ENCODE measurements at places on chromosomes 5 and 9.

GRCh38 chr5:132658381-132659302, 669 bp downstream of the IL13 start:
- DNase-seq = no peak

DNA sequence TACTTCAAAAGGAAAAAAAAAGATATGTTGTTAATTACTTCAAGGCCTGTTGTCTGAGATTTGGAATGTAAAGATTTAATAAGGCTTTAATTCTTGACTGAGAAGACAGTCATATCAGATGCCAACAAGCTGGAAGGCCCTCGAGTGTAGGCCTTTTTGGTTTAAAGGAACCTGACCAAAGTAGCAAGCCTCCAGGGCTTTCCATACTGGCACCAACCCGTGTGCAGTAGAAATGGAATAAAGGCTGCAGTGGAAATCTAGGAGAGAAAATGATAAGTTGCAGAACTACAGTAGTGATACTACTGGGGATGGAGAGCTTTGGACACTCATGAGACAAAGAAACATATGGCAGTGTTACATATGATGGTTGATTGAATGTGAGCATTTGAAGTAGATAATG, 358.0 kb downstream of the TAF11L14 start:
- DNase-seq = no peak

DNA sequence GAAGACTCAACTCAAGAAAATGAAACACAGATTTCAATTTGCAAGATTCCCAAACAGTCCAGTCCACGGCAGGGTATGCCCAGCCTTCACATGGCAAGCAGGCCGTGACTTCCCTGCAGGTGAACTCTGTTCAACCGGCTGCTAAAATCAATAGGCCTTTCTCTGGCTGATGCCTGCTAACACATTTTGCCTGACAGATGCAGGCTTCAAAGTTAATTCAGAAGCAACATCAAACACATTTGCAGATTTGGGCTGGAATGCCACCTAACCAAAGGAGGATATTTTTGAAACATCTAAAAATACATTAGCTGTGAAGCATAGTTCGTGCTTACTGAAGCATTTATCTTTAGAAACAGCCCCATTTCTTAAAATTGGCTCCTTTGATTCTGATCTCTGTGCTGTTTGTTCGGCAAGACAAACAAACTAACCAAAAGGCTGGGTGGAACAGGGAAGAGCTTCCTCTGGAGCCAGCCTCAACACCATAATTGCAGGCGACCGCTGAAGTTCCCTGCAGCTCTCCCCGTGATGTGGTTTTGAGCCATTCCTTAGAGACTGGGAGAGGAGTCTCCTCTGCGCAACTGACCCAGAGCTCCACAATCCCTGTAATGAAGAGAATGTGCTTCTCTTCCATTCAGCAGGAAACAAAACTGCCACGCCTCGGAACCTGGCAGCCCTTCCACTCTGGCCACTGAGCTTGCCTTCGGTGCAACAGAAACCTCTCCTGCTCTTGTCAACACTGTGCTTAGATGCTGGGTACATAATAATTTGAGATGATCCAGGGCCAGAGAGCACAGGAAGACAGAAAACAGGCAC, 126.5 kb downstream of the MYO10 start:
- no peak for DNase-seq

GRCh38 chr9:129027224-129027684, 877 bp downstream of the SH3GLB2 start:
- DNase-seq = no peak

- DNase-seq = no peak
Measured at GRCh38 chr5:147359101-147359500, 124.3 kb downstream of the STK32A start.

DNA sequence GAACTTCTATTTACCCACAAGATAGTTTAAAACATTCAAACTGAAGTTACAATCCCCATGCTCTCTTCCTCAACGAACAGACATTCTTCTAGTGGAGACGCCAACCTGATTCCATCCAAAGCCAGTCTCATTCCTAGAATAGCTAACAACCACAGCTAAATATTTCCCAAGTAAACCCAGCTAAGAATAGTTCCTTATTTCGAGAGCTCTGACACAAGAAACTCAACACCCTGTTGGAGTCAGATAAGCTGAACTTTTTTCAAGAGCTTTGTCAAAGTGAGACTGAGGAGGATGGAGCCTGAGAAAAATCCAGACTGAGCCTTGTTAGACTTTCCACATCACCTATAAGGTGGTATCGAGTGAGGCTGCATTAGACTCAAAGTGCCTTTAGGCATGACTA, 56.7 kb upstream of the RPS23 start:
- DNase-seq = no peak

- DNase-seq = no peak
Measured at GRCh38 chr5:73369278-73369677, 79.3 kb downstream of the FOXD1 start.

DNA sequence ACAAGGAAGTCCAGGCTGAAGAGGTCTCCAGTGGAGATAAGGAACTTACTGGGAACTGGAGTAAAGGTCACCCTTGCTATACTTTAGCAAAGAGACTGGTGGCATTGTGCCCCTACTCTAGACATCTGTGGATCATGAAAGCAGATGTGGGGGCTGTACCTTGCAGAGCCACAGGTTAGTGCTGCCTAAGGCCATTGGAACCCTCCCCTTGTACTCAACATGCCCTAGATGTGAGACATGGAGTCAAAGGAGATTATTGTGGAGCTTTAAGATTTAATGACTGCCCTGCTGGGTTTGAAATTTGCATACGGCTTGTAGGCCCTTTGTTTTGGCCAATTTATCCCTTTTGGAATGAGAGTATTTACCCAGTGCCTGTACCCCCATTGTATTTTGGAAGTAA, 397.3 kb upstream of the GRIN3A start:
- DNase-seq = no peak

DNA sequence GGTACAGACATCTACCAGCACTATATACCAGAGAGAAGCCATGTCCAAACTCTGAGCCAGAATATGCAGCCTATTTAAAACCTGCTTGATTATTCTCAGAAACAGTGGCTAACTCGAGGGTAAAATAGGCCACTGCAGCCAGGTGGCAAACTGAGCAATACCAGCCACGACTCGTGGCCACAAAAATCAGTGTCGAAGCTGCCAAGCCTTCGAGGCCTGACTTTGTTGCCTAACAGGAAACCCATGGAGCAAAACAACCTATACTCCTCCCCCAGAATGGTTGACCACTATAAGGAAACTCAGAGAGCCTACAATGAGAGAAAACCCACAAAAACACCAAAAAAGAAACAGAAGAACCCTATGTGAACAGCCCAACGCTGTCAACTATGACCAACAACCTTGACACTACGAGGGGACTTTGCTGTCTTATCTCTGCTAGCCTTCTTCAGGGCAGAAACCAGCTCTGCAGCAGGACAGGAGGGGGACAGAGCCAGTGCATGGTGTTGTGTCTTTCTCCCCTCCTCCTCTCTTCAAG, 133.8 kb downstream of the TMEM174 start:
- DNase-seq = no peak

- no peak for DNase-seq
Measured at GRCh38 chr5:43140286-43140685, 19.6 kb downstream of the ZNF131 start.

DNA sequence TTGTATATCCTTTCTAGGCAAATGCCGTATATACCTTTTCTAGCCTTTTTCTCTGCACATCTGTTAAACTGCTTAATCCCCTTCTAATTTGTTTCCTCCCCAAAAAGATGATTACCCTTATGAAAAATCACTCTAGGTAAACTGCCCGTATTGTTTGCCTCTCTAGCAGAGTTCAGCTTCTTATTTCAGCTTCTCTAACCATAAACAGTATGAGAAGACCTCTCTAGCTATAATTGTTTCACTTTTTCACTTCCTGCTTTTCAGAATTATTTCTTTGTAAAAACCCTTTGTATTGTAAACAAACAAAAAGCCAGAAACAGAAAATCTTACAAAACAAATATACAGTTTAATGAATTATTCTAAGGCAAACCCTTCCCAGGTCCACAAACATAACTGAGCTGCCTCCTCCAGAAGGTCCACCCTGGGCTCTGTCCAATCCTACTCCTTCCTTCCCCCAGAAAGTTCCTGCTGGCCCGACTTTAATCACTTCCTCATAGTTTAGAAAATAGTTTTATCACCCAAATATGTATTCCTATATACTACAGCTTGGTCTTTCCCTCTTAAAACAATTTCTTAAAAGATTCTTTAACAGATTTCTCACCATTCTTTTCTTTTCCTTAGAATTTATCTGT, 158.1 kb downstream of the FGF1 start:
- DNase-seq = no peak

DNA sequence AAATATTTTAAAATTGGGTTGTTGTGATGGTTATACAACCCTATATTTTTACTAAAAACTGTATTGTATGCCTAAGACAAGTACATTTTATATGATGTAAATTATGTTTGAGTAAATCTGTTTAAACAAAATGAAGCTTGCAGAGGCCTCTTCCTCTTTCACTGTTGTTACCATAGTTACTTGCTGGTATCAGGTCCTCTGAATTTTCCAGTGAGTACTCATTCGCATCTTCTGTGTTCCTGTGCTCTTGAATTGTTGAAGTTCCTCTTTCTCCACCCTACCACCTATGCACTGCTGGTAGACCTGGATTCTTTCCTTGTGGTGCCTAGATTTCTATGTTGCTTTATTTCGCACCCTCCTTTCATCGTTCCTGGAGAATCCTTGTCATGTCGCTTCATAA, 938.5 kb upstream of the ACO1 start:
- no peak for DNase-seq

DNA sequence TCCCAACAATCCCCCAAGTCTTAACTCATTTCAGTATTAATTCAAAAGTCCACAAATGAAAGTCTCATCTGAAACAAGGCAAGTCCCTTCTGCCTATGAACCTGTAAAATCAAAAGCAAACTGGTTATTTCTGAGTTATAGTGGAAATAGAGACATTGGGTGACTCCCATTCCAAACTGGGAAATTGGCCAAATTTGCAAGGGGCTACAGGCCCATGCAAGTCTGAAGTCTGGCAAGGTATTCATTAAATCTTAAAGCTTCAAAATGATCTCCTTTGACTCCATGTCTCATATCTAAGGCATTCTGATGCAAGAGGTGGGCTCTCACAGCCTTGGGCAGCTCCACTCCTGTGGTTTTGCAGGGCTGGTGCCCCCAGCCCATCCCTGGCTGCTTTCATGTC, 167.9 kb downstream of the HTR1A start:
- DNase-seq = no peak

GRCh38 chr5:113435575-113435974, 786 bp upstream of the TSSK1B start:
- no peak for DNase-seq

GRCh38 chr5:123441408-123441807, 18.2 kb upstream of the CEP120 start:
- DNase-seq = peak; percentile 13

- DNase-seq = no peak
Measured at GRCh38 chr9:133775951-133776905, 38.1 kb upstream of the SARDH start.

DNA sequence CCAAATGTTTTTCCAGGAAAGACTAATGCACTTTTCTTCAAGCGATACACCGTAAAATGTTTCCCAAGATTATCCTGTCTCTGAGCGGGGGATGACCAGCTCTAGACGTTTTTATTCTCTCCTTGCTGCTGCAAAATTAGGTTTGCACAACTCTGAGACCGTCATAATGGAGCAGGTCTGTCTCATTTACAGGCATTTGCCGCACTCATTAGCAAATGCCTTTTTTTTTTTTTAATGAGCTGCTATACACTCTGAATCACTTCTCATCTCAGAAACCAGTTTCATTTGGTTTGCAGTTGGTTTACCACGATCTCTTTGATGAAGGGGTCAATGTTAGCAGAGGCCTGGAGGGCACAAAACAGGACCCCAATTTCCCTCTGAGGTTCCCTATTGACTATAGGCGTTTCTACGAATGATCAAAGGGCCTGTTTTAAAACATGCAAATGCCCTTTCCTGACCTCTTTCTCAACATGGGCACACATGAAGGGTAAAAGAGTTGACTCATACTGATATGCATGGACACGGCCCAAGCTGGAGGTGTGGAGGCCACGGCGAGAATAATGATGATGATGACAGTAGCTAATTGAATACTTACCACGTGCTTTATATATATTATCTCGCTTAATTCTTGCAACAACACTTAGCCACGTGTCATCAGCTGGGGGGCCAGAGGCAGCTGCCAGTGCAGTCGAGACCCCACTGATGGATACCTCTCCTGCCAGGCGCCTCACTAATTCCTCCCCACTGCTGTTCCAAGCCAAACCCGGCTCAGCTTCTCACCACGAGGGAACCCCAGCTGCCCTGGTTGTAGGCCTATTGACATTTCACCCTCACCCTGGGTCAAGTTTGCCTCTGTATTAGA, 89.9 kb upstream of the PTCH1 start:
- DNase-seq = no peak

GRCh38 chr5:33579789-33580188, 139.0 kb downstream of the TARS1 start:
- DNase-seq = no peak

DNA sequence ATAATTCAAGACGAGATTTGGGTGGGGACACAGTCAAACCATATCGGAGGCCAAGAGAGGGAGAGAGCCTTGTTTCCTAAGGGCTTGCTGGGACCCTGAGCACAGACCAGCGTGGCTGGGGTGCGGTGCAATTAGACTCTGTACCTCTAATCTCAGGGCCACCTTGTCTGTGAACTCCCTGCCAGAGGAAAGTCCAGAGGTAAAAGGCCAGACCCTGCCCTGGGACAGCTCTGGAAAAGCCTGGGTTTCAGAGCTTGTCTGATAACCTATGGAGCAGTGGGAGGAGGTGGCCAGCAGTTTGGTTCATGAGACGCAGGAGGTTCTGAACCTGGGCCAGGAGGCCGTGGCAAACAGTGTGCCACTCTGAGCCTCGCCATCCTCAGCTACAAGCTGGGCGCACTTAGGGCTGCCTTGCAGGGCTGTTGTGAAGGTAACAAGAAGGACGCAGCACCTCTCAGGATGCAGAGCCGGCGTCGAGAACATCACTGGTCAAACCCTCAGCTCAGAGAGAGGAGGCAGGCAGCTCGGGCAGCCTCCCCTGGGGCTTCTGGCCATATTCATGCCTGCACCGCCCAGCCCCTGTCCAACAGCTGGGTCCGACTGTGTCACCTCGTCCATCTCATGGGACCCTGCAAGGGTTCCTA, 4.8 kb upstream of the DOLPP1 start:
- DNase-seq = no peak

DNA sequence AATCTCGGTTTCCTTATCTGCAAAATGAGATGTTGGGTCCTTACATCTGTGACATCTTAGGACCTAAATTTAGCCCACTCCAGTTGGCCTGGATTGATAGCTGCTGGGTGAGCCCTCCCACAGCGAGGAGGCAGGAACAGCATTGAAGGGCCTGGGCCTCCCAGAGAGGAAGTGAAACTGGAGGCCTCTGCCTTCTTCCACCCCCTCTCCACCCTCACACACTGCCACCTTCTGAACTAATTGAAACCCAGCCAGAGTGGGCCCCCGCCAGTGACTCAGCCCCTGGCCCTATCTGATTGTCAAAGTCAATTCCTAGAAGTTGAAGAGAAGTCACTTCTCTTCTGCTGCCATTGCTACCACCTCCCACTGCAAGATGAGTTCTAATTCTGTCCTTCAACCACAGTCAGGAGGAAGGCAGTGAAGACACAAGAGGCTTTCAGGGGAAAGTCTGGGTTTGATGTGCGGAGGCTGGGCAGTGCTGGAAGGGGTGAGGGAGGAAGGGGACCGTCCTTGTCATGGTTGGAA, 55.2 kb upstream of the NEK6 start:
- DNase-seq = peak; percentile 82

GRCh38 chr5:8213701-8214240, 344.8 kb downstream of the MTRR start:
- no peak for DNase-seq

All from stimulated activated CD8-positive, alpha-beta memory T cell treated with anti-CD3 and anti-CD28 coated beads, Interleukin-2, amount 100 ng/mL, for 48 hours (primary cell).